Effector memory CD4-positive, alpha-beta T cell (primary cell): ENCODE measurements at places on chromosomes 6 and 20.
A peak's percentile ranks its signal among the peaks of the same experiment; 100 is the strongest.

GRCh38 chr6:100924534-100925227, 43.6 kb upstream of the ASCC3 start:
- no peak for DNase-seq

- DNase-seq, result no peak
Observed at GRCh38 chr6:93307505-93308409, 111.6 kb downstream of the EPHA7 start.

- no peak for DNase-seq
Observed at GRCh38 chr6:84249724-84250123, 22.3 kb upstream of the CEP162 start.

DNA sequence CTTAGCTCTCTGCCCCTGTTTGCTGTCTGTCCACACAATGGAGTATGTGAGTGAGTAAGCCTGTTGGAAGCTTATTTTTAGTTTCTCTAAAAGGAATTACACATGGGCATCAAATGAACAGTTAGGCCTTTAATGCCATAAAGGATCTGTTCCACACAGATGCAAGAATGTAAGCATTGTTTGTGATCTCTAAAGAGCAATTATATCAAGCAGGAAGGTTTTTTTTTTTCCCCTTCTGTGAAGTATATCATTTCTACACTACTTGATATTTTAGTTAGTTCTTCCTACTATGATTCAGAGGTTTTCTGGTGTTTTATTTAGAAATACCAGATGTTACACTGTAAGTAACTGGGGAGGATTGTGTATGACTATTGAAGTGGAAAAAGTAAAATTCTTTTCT, 627.5 kb downstream of the COL12A1 start:
- DNase-seq, result no peak

DNA sequence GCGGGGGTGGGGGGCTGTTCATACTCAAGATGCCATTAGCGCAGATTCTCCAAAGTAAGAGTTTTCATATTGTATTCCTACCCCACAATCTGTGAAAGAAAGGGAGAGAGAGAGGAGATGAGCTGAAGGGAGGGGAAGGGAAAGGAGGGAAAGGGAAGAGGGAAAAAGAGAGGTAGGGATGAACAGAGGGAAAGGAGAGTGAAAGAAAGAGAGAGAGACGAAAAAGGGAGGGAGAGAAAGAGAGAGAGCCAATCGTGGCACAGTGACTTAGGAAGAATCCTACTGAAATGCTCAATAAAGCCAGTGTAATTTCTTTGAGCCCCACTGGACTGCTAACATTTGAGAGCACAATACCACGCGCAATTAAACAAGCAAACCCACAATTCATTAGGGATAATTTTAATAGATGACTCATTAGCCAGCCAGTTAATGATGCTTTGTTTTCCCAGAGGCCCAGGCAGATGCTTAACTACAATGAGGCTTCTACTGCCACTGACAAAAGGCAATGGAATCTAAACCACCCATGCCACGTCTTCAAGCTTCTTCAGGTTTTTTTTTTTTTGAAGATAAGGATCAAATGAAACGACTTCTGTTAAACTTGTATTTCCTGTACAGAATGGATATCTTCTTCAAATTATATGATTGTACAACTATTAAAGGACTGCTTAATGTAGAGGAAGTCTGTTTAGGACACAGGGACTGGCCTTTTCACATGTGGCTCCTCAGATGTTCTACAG, 306.8 kb downstream of the FOXC1 start:
- DNase-seq, result no peak

DNA sequence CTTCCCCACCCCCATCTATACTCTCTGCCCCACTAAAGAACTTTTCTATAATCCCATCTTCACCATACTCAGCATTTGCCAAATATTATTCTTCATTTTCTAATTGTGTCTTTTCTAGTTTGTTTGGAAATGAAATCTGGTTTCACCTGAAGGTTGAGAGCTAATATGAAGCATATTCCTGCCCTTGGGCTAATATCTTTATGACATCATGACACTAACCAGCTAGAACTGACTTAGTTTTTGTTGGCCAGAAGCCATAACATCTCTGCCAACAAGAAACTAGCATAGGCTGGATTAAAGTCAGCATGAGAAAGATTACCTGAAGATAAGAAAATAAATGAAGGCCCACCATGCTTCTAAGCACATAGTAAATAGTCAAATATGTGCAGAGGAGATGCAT, 16.7 kb downstream of the UNC5CL start:
- DNase-seq, result no peak

GRCh38 chr20:3692706-3693294, 11.0 kb upstream of the ADAM33 start:
- no peak for DNase-seq

DNA sequence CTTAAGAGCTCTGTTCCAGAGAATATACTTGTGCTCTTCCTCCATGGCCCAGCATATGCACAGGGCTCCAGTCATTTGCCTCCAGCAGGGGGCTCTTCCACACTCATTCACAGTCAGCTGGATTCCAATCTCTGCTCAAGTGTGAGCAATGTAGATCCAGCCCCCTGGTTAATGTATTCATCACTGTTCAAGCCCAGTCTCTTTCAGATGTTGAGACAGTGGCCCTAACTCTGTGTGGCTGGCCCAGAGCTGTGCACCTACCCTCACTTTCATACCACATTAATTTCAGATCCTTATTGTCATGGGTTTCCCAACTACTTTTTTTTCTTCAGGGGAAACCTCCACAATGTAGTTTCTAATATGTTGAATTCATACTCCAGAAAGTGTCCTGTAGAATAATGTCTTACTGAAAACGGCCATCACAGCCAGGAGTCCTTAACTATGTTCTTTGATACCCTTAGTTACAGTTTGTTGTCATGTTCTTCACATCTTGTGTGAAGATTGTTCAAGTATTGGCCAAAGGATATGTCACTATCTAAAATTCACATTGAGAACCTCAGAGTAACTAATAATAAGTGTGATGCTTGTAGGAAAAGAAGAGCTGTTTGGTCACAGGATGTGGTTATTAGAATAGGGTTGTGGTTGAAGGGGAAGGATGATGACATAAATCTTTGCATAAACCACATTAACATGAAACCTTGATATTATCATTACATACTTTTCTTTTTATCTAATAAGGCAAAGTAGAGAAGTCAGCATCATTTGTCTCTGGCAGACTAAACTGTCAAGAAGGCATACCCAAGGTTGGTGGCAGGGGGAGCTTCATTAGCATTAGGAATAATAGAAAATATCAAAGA, 14.4 kb upstream of the HLA-DQA1 start:
- peak; percentile 38 for DNase-seq

DNA sequence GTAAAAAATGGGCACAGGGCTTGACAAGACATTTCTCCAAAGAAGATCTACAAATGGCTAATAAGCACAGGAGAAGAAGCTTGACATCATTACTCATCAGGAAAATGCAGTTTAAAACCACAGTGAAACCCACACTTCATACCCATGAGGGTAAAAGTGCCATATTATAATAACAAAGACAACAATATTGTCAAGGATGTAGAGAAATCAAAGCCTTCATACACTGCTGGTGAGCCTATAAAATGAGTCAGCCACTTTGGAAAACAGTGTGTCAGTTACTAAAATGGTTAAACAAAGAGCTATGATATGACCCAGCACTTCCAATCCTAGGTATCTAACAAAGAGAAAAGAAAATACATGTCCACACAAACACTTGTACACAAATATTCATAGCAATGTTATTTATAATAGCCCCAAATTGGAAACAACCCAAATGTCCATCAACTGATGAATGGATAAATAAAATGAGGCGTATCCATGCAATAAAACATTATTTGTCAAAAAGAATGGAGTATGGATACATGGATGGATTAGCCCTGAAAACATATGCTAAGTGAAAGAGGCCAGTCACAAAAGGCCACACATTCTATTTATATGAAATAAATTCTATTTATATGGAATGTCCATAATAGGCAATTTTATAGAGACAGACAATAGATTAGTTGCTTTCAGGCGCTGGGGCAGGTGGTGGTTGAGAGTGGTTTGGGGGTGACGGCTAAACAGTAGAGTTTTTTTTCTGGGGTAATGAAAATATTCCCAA, 11.5 kb upstream of the IL20RA start:
- no peak for DNase-seq

- no peak for DNase-seq
Observed at GRCh38 chr6:16163535-16164300, 34.8 kb downstream of the MYLIP start.

DNA sequence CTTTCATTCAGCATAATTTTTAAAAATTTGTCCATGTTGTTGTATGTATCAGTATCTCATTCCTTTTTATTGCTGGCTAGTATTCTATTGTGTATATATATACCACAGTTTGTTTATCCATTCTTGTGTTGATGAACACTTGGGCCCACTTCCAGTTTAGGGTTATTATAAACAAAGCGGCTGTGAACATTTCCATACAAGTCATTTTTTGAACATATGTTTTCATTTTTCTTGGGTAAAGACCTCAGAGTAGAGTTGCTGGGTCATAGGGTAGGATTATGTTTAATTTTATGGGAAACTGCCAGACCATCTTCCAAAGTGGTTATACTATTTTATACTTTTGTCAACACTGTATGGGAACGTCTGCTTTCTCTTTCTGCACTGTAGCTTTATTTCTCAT, 55.3 kb downstream of the RBM24 start:
- no peak for DNase-seq

GRCh38 chr20:59733351-59733750, 129.0 kb downstream of the PHACTR3 start:
- DNase-seq, result no peak

GRCh38 chr6:139474145-139475108, 100.0 kb upstream of the CITED2 start:
- DNase-seq, result no peak

- DNase-seq, result no peak
Observed at GRCh38 chr6:139923964-139924475, 549.6 kb upstream of the CITED2 start.

- DNase-seq, result no peak
Observed at GRCh38 chr20:62551407-62552323, 75.9 kb upstream of the GATA5 start.

DNA sequence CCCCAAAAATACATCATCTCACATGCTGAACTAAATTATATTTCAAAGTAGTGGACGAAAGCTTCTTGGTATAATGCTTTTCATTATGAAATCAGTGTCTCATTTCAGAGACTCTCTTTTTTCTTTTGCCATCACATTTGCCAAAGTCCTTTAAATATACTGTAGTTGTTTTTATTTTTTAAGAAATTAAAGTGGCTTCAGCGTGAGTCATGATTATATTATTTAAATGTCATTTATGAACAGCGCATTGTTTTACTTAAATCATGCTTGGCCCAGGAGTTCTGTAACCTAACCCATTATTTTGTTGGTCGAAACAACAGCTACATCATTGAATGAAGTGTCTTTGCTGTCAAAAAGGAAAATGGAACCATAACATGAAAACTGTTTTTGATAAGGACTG, 100.9 kb downstream of the CD109 start:
- DNase-seq, result no peak

GRCh38 chr6:103178193-103178592, 1681.5 kb downstream of the HACE1 start:
- DNase-seq, result no peak

GRCh38 chr20:59738851-59739250, 134.5 kb downstream of the PHACTR3 start:
- DNase-seq, result no peak

DNA sequence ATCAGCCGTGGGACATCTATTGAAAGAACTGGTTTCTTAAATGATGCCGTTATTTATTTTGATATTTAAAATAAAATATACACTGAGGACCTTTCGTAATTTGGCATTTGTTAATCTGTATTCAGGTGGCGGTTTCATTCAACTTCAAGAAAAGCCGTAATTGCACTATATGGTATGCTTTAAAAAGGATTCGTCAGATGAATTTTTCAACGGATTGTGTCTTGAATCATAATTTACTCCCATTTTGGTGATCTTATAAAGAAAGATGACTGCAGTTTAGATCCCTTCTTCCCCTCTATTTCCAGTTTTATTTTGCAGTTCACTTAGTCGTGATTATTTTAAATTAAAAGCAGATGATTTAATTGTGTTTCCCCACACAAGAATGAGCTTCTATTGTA, 761 bp downstream of the KLHL32 start:
- no peak for DNase-seq

GRCh38 chr20:35479798-35480197, 24.4 kb downstream of the CEP250 start:
- no peak for DNase-seq

GRCh38 chr6:52591832-52592231, 15.0 kb upstream of the TRAM2 start:
- no peak for DNase-seq

GRCh38 chr20:4067600-4068261, 52.4 kb upstream of the RNF24 start:
- no peak for DNase-seq

DNA sequence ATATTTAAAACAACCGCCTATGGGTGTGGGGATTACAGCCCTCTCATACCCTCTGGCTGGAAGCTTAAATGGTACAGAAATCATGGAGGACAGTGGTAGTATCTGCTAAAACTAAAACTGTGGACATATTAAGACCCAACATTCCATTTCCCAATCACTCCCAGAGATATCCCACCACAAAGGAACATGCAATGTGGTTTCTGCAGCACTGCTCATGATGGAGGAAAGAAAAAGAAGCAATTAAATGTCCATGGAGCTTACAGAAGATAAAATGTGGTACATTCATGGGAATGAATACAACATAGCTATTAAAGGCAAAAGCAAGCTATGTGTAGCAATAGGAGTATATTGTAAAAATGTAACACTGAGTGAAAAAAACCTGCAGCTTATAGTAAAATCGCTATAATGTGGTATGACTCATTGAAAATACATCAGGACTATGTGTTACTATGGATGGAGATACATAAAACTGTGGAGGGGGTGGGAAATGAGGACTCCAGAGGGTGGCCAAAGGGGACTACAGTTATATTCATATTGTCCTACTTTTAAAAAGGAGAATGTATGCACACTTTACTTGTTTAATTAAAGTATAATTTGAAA, 22.9 kb upstream of the NNAT start:
- no peak for DNase-seq

- no peak for DNase-seq
Observed at GRCh38 chr6:89927264-89927663, 33.0 kb downstream of the GJA10 start.

DNA sequence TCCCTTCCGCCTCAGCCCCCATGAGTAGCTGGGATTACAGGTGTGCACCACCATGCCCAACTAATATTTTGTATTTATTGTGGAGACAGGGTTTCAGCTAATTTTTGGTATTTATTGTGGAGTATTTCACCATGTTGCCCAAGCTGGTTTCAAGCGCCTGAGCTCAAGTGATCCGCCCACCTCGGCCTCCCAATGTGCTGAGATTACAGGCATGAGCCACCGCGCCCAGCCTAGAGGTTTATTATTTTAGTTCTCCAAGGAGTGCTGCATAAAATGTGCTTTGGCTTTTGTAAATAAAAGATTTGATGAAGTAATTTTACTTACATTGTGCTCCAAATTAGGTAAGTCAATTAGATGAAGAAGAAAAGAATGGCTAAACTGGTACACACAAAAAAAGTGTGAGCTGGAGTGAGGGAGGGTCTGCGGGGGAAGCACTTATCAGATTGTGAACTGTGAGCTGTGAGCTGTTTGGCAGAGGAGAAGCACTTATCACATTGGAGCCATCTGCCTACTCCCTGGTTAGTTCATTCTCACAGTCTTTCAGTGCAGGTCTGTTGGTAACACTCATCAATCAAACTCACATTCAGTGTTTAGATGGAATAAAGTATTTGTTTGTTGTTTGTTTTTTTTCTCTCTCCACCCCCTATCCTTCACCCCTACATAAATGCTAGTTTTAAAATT, 398.0 kb downstream of the EPHA7 start:
- no peak for DNase-seq

GRCh38 chr6:29925727-29926412, 16.5 kb upstream of the HLA-A start:
- DNase-seq, result no peak

GRCh38 chr20:2109425-2110210, 8.0 kb downstream of the STK35 start:
- no peak for DNase-seq
